CD4-positive, alpha-beta T cell treated with Interleukin-4 for 1 hour (primary cell): ENCODE measurements at places on chromosomes 3 and 15.

- no peak for DNase-seq
Measured at GRCh38 chr3:4113811-4114522, 189.2 kb upstream of the SETMAR start.

GRCh38 chr3:15576475-15576874, 24.9 kb downstream of the HACL1 start:
- no peak for DNase-seq

- no peak for DNase-seq
Measured at GRCh38 chr15:68981941-68982340, 32.6 kb upstream of the NOX5 start.

GRCh38 chr3:72924055-72924454, 36.2 kb downstream of the GXYLT2 start:
- no peak for DNase-seq

GRCh38 chr3:25944329-25944728, 154.4 kb downstream of the OXSM start:
- DNase-seq: no peak

GRCh38 chr3:69082805-69083204, 1.9 kb upstream of the ARL6IP5 start:
- DNase-seq: peak; percentile 83

DNA sequence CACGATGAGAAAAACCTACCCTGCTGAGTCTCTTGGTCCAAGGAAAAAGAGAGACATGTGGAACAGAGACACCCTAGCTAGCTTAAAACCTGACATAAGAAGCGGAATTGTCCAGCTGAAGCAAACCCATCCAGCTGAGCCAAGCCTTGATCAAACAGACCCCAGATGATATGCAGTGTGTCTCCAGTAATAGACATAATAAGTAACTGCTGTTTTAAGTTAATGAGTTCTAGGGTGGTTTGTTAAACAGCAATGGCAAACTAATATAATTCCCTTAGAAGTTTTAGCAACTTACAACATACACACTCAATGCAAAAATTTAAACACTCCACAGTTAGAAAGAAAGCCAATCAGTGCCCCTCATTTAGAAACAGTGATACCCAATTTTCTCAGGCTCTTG, 26.8 kb upstream of the ZNF385D start:
- DNase-seq: no peak

- peak; percentile 41 for DNase-seq
Measured at GRCh38 chr3:19885468-19885867, 48.5 kb downstream of the EFHB start.

- DNase-seq: no peak
Measured at GRCh38 chr3:43768381-43768973, 77.7 kb downstream of the ABHD5 start.

DNA sequence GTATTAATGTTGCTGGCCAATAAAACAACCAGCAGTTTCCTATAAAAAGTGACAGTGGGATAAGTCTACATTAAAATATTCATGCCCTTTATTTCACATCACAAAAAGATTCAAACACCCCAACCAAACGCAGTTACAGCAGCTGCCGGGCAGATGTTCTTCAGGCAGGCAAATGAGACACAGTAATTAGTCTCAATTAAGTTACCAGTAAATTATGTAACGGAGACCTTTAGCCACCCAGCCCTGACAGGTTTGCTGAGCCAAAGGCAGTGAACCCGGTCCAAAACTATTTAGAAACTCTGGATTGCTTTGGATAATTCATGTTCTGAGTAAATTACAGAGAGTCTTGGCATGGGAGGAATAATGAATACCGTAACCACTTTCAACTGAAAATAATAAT, 289.2 kb upstream of the LYSMD4 start:
- DNase-seq: no peak

DNA sequence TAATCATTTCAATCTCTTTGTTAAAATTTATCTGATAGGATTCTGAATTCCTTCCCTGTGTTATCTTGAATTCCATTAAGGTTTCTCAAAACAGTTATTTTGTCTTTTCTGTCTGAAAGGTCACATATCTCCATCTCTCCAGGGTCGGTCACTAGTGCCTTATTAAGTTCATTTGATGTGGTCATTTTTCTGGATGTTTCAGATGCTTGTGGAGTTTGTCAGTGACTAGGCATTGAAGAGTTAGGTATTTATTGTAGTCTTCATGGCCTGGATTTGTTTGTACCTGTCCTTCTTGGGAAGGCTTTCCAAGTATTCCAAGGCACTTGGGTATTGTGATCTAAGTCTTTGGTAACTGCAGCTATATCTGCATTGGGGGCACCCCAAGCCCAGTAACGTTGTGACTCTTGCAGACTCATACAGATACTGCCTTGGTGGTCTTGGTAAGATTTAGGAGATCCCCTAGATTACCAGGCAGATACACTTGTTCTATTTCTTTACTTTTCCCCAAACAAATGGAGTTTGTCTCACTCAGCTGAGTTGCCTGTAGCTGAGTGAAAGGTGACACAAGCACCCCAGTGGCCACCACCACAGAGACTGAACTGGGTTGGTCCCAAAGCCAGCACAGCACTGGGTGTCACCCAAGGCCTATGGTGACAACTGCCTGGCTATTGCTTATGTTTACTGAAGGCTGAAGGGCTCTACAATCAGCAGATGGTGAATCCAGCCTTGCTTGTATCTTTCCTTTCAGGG, 18.9 kb upstream of the SLC27A2 start:
- DNase-seq: no peak

- no peak for DNase-seq
Measured at GRCh38 chr3:18217507-18218174, 207.5 kb downstream of the SATB1 start.

- DNase-seq: no peak
Measured at GRCh38 chr3:196108075-196108743, 26.3 kb upstream of the TFRC start.

- DNase-seq: no peak
Measured at GRCh38 chr3:108103886-108104797, 13.3 kb upstream of the CD47 start.

DNA sequence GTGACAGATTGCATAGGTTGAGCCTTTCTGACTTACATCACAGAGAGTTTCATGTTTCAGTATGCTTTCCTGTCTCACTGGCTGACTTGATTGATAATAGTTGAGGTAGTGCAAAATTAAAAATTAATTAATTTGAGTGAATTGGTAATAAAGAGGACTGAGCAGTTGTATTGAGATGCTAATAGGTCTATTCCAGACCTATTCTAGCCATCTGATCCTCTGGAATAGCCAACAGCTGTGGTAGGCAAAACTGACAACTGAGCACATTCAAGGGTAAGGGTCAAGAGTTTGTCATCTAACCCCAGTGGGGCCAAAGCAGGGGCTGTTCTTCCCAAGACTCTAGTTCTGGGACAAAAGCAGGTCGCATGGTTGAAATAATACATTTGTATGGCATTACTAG, 132.4 kb downstream of the EPHA3 start:
- no peak for DNase-seq

GRCh38 chr3:102178817-102179216, 256.0 kb upstream of the ZPLD1 start:
- DNase-seq: no peak

DNA sequence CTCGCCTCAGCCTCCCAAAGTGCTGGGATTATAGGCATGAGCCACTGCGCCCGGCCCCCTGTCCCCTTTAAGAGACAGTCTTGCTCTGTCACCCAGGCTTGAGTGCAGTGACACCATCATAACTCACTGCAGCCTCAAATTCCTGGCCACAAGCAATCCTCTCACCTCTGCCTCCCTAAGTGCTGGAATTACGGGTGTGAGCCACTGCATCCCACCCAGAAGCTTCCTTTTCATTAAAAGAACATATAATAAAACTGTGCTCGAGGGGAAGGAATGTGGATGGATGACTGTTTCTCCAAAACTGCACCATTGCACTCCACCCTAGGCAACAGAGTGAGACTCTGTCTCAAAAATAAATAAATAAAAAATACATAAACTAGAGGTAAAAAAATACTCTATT, 70.1 kb downstream of the NCEH1 start:
- DNase-seq: no peak

DNA sequence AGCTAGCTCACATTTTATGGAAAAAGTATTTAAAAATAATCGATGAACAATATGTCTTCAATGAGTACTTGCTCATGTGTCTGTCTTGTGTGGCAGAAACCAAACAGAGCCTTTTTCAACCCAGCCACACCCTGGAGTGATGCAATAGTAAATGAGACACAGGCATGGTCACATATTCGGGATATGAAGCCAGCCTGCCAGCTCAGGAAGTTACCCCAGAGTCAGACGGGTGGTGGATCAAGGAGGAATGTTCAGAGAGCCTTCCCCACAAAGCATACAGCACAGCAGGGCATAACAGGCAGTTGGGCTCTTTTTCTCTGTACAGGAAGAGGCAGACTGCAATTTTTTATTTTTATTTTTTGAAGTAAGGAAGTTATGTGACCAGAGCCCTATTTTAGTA, 27.3 kb downstream of the LARP6 start:
- peak; percentile 20 for DNase-seq

- no peak for DNase-seq
Measured at GRCh38 chr3:22361521-22361920, 610.5 kb upstream of the ZNF385D start.

GRCh38 chr3:101972430-101973162, 123.3 kb downstream of the NFKBIZ start:
- DNase-seq: no peak
